ENCODE measurements at places on chromosomes 5 and 9.

GRCh38 chr5:95856501-95856981 is 34.0 kb upstream of the GLRX start:
- no peak for DNase-seq

DNA sequence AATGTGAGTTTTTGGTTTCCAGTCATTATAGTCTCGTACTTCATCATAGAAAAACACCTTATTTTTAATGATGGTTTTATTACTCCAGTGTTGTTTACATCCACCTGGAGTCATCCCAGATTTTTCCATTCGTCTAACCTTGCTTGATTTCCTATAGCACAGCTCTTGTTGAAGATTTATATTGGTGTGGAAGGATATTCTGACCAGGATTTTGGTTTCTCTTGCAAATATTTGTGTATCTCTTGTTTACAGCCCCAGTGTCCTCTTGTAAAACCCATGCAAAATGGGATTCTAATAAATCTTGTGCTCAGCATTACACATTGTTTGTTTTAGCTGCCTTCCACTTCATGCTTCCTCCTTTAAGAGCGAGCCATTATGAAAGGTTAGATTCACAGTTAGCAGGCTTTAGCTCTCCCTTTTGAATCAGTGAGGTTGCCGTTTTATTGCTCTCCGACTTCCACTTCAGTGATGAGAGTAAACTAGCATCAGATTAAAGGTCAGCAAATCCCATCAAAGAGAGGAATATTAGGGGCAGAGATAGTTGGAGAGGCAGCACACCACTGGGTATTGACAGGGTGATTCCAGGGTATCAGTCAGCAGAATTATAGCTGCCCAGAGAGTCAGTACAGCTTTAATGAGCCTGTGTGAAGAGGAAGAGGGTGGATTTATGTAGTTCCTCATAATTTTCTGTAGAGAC is 157.1 kb downstream of the PBX3 start:
- DNase-seq, result no peak

DNA sequence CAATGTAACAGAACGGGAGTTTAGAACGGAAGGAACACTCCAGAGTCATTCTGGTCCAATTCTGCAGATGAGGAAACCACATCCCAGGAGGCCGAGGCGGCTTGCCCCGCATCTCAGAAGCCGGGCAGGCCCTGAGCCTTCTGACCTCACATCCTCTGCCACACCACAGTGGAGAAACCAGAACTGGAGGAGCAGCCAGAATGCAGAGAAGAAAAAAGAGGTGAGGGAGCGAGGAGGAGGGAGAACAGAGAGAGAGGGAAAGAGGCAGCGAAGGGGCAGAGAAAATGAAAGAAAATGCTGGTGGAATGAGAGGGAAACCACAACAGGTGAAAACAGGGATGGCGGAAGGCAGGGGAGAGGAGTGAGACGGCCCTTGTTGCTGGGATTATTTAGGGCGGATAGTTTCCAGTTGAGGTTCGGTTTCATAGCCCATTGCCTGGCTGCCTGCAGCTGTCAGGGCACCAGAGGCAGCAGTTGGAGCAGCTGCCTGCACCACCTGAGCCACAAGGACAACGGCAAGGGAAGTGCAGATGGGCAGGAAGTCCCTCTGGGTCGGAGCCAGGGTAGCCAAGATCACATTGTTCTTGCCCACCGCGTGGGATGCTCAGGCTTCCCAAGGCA is at the start of gene HMHB1:
HMHB1 (plus strand) TSS at position 77 of the 621 bp plus-strand sequence.
- no peak for DNase-seq

- DNase-seq, result no peak
These were observed 222.0 kb downstream of the EBF1 start for GRCh38 chr5:158877706-158878105.

- no peak for DNase-seq
These were observed 50.7 kb downstream of the PIP5K1B start for GRCh38 chr9:68755752-68756151.

All from effector memory CD4-positive, alpha-beta T cell (primary cell).